ENCODE measurements at places on chromosomes 1 and 21. TPM values are rescaled to one million over a fixed set of nuclear protein-coding genes. Genes with fewer than 3 reads are reported as not detected.
A peak's percentile ranks its signal among the peaks of the same experiment; 100 is the strongest.

Gene NFIA
- 3.4 TPM for total RNA-seq

DNA sequence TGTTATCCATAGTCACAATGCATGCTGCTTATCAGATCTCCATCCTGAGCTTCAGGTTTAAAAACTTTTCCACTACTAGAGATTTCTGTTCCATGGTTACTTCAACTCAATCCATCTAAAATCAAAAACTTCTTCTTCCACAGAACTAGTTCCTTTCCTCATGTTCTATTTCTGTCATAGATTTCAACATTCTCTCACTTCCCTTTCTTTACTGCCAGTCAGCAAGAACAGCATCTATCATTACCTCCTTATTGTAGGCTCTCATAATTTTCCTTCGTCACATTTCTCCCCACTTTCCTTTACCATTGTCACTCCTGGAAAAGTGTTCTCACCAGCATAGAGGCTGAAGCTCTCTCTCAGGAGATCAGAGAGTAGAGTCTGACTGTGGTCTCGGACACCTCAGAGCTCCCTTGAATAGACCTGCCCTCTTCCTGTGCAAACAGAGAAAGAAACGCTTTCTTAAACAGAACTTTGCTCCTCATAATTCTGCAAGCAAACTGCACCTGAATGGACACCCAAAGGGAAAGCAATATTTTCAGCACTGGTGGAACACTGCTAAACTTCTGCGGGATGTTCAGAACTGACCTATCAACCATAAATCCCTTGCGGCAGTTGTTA is 48.7 kb upstream of the KIRREL1 start:
- peaks cover 23% of the 10 kb centered on the region for H3K27me3 ChIP-seq
- H3K4me3 ChIP-seq: no peak overlapping the region
- H3K27ac ChIP-seq: no peak overlapping the region
- no peak for DNase-seq
- no peaks in the 10 kb centered on the region for H3K36me3 ChIP-seq
- peaks cover 9% of the 10 kb centered on the region for H3K4me1 ChIP-seq

- DNase-seq: no peak
- H3K4me3 ChIP-seq: no peak overlapping the region
- H3K27me3 ChIP-seq: no peaks in the 10 kb centered on the region
- H3K4me1 ChIP-seq: no peaks in the 10 kb centered on the region
Measured at GRCh38 chr21:41536076-41536826, 28.3 kb upstream of the TMPRSS2 start.

Gene CFAP107
- total RNA-seq: not detected

DNA sequence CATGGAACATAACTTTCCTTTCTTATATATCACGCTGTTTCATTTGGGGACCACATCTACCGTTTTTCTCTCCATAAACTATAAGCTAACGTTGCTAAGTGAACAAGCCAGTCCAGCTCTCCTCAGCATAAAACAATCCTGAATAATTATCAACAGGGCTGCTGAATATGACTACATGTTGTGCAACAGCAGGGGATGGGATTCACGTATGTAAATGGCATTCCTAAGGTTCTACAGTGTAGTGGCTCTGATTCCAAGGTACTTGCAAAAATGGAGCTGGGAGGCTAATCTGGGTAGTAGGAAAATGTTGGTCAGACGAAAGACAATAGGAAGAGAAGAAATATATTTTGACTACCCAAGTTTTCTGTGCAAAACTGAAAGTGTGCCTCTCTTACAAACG is 262.8 kb downstream of the RWDD3 start:
- no peak overlapping the region for H3K27ac ChIP-seq
- no peaks in the 10 kb centered on the region for H3K4me1 ChIP-seq
- no peaks in the 10 kb centered on the region for H3K27me3 ChIP-seq

DNA sequence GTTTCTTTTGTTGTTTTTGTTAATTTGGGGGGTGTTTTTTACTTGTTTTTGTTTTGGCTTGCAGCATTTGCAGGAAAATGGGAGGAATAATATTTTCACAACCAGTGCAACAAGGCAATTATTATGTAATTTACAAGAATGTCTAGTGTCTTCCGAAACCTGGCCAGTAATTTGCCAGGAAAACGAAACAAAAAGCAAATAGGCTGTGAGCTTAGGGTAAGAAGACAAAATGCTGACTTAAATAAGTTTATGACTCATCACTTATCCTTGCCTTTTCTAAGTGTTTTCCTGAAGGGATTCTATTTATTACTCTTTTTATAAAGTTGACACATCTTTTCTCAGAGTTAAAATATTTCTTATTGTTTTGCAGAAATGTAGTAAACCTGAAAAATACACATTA is 49.8 kb downstream of the KCNT2 start:
- peaks cover 32% of the 10 kb centered on the region for H3K36me3 ChIP-seq
- no peaks in the 10 kb centered on the region for H3K4me1 ChIP-seq
- no peak overlapping the region for H3K27ac ChIP-seq
- H3K4me3 ChIP-seq: no peak overlapping the region
- H3K27me3 ChIP-seq: no peaks in the 10 kb centered on the region

DNA sequence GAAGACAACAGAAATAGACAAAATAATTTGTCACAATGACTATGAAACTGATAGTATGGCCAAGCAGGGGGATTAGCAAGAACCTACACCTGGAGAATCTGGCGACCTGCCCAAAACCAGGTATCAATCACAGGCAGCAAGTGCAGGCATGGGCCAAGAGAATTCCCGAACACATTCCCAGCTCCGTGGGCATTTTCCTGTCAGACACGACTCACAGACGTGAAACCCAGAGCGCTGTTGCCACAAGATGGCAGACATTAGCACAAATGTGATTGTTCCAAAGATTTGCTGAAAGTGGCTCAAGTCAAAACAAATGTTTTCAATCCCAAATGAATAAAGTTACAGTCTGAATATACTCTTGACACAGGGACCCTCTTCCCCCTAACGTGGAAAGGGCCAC is 36.8 kb downstream of the HLCS start:
- H3K27ac ChIP-seq: no peak overlapping the region
- H3K36me3 ChIP-seq: peaks cover 3% of the 10 kb centered on the region
- no peaks in the 10 kb centered on the region for H3K4me1 ChIP-seq
- no peaks in the 10 kb centered on the region for H3K27me3 ChIP-seq

Gene ZBTB7B
- 5.9 TPM for total RNA-seq

- H3K27ac ChIP-seq: no peak overlapping the region
- H3K4me3 ChIP-seq: no peak overlapping the region
- no peaks in the 10 kb centered on the region for H3K27me3 ChIP-seq
- H3K36me3 ChIP-seq: peaks cover 14% of the 10 kb centered on the region
Measured at GRCh38 chr1:217506878-217507277, 124.0 kb downstream of the GPATCH2 start.

Gene PRELP
- 2.9 TPM for total RNA-seq

- H3K4me3 ChIP-seq: no peak overlapping the region
- H3K27ac ChIP-seq: no peak overlapping the region
- no peaks in the 10 kb centered on the region for H3K27me3 ChIP-seq
- H3K36me3 ChIP-seq: no peaks in the 10 kb centered on the region
Measured at GRCh38 chr1:25553749-25554429, 10.5 kb downstream of the LDLRAP1 start.

DNA sequence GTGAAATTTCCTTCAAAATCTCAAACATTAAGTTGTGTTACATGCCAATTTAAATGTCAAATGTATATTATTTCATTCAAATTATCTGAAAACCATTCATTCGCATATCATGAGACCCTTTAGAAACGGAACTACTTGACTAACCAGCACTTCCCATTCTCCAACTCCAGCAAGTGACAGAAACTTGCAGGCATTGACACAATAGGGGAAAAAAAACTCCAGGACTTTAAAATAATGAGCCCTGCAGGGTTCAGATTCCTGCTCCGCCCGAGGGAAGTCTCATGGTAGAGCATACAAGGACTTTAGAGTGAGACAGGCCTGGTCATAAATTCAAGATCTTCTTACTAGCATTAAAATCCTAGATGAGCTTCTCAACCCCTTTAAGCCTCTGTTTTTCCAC is 138.9 kb downstream of the NR5A2 start:
- DNase-seq: no peak
- H3K4me1 ChIP-seq: no peaks in the 10 kb centered on the region

- peaks cover 2% of the 10 kb centered on the region for H3K36me3 ChIP-seq
- no peak overlapping the region for H3K4me3 ChIP-seq
- H3K27ac ChIP-seq: no peak overlapping the region
- DNase-seq: no peak
Measured at GRCh38 chr1:29017235-29017634, 102.9 kb downstream of the EPB41 start.

DNA sequence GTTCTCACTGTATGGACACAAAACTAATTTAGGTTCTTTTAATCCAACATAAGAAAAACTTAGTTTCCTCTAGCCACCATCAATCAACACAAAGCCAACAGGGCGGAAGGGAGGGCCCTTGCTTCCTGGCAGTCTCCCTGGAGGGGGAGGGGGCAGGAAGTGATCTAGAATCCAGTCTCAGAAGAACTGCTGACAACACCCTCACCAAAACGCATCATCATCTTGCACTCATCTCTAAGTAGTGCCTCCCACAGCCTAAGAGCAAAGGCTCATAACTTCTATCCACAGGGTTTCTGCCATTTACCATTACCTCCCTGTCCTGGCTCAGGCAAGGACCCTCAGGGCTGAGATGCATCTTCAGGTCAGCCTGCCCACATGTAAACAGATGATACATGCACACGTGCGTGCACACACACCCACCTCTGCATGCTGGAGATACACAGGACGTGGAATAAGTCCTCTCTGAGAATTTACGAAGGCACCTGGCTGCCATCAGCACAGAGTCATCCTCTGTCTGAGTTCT is 20.5 kb downstream of the HIVEP3 start:
- H3K27me3 ChIP-seq: no peaks in the 10 kb centered on the region
- no peak overlapping the region for H3K4me3 ChIP-seq
- H3K27ac ChIP-seq: no peak overlapping the region
- DNase-seq: no peak

GRCh38 chr1:19374926-19375325 is 62.8 kb downstream of the SLC66A1 start:
- H3K36me3 ChIP-seq: peaks cover 16% of the 10 kb centered on the region
- H3K4me3 ChIP-seq: no peak overlapping the region
- no peaks in the 10 kb centered on the region for H3K27me3 ChIP-seq
- H3K27ac ChIP-seq: no peak overlapping the region
- DNase-seq: no peak

GRCh38 chr1:205716371-205717132 is 33.4 kb downstream of the NUCKS1 start:
- H3K4me1 ChIP-seq: peaks cover 12% of the 10 kb centered on the region
- no peak for DNase-seq
- no peak overlapping the region for H3K4me3 ChIP-seq
- peaks cover 25% of the 10 kb centered on the region for H3K36me3 ChIP-seq
- no peak overlapping the region for H3K27ac ChIP-seq
- H3K27me3 ChIP-seq: no peaks in the 10 kb centered on the region

GRCh38 chr1:117067533-117068370 is 7.6 kb downstream of the TTF2 start:
- peak; percentile 49 for DNase-seq
- peaks cover 5% of the 10 kb centered on the region for H3K36me3 ChIP-seq
- no peak overlapping the region for H3K4me3 ChIP-seq
- no peak overlapping the region for H3K27ac ChIP-seq
- peaks cover 13% of the 10 kb centered on the region for H3K4me1 ChIP-seq

DNA sequence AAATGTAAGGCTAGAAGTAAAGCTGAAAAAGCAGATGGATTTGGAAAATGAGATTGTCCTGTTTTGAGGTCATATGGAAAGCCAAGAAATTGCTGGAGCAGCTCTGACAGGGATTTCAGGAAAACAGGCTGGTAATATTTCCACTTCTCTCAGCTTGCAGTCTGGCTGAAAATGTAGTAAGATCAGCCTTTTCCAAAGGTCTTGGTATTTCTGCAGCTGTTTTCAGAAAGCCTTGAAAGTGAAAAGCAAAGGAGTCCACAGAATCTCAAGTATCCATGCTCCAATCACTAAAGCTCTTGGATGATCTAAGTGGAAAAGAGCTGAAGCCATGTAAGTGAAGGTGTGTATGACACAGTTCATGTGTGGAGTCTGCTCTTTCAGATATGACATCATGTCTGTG is 41.6 kb upstream of the APOBEC4 start:
- H3K27ac ChIP-seq: peak overlapping the region; percentile 24
- H3K4me1 ChIP-seq: peaks cover 4% of the 10 kb centered on the region
- no peak overlapping the region for H3K4me3 ChIP-seq
- H3K27me3 ChIP-seq: no peaks in the 10 kb centered on the region
- DNase-seq: no peak

DNA sequence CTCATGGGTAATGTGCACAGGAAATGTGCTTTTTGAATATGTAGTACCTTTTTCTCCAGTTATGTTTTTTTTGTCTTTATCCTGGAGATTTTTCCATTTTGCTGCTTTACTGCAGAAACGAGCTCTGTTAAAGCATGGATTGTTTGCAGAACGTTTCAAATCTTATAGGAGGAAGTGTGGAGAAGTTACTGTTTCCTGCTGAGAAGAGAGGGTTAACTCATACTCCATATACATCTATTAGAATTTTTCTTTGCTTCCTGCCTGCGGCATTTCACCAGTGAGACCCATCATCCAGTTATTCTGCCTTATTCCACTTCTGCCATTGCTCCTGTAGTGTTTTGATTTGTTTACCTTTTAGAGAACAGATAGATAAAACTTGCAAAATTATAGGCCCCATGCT is 2.0 kb downstream of the RPRD2 start:
- peak overlapping the region; percentile 100 for H3K27ac ChIP-seq
- no peaks in the 10 kb centered on the region for H3K36me3 ChIP-seq
- H3K4me1 ChIP-seq: peaks cover 43% of the 10 kb centered on the region
- H3K27me3 ChIP-seq: peaks cover 2% of the 10 kb centered on the region
- DNase-seq: no peak

GRCh38 chr1:118223426-118223825 is 38.4 kb upstream of the SPAG17 start:
- H3K4me3 ChIP-seq: no peak overlapping the region
- no peaks in the 10 kb centered on the region for H3K27me3 ChIP-seq
- H3K27ac ChIP-seq: no peak overlapping the region
- DNase-seq: peak; percentile 42
- H3K36me3 ChIP-seq: no peaks in the 10 kb centered on the region

DNA sequence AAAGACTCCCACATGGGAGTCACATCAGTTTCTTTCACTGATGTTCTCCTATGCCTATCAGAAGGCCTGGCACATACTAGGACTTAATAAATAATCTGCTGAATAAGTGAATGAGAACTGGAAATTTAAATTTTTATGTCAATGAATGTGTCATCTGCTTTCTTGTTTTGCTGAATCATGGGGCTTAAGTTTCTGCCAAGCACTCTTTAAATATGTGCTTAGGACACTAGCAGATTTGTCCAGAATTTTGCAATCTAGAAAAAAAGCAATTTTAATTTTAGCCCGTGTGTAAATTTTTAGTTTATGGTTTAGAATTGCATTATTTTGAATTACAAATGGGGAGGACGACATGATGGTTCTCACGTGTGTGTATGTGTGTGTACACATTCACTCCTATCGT is 803.1 kb downstream of the USP25 start:
- no peak for DNase-seq
- H3K27ac ChIP-seq: no peak overlapping the region
- peaks cover 5% of the 10 kb centered on the region for H3K4me1 ChIP-seq
- H3K4me3 ChIP-seq: no peak overlapping the region
- H3K36me3 ChIP-seq: peaks cover 9% of the 10 kb centered on the region
- no peaks in the 10 kb centered on the region for H3K27me3 ChIP-seq

DNA sequence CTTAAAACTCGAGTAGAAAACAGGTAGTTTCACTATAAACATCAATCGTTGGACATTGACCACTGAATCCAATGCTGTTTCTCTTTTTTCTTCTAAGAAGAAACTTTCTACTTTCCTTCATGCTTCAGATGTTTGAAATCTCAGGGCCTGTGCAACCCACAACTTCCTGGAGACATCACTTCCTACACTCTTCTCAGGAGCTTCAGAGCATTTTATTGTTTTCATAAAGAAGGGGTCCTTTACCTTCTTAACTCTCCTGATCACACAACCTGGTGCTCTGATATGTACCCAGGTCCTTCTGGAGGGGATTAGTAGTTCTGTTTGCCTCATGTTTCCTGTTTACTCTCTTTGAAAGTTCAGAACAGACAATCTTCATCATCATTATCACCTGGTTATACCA is 113.0 kb upstream of the VAV3 start:
- no peaks in the 10 kb centered on the region for H3K36me3 ChIP-seq
- H3K27me3 ChIP-seq: peaks cover 3% of the 10 kb centered on the region
- no peak overlapping the region for H3K4me3 ChIP-seq
- DNase-seq: no peak
